ENCODE measurements at places on chromosomes 12 and 14. TPM values are rescaled to one million over a fixed set of nuclear protein-coding genes. Genes with fewer than 3 reads are reported as not detected.

SETD1B gene
- 3.9 TPM for total RNA-seq

E2F7 gene
- total RNA-seq = 7.0 TPM

DPY19L2 gene
- 0.14 TPM for total RNA-seq

FBXO21 gene
- total RNA-seq = 45.6 TPM

CLEC1A gene
- not detected for total RNA-seq

USP44 gene
- 0.14 TPM for total RNA-seq

GPR162 gene
- 0.21 TPM for total RNA-seq

FIGNL2 gene
- not detected for total RNA-seq

CLIP1 gene
- total RNA-seq = 35.8 TPM

TMEM63C gene
- 22.3 TPM for total RNA-seq

FOXN3 gene
- total RNA-seq = 17.6 TPM

NOVA1 gene
- not detected for total RNA-seq

Data from airway epithelial cell (primary cell).